ENCODE measurements at places on chromosomes 3 and 15. TPM values are rescaled to one million over a fixed set of nuclear protein-coding genes. Genes with fewer than 3 reads are reported as not detected.
A peak's percentile ranks its signal among the peaks of the same experiment; 100 is the strongest.

Gene GREM1
- 0.54 TPM for total RNA-seq

Gene B3GNT5
- total RNA-seq: 19.9 TPM

Gene ACKR4
- not detected for total RNA-seq

Gene NANOGP8
- total RNA-seq: 0.91 TPM

Gene PLA1A
- 0.73 TPM for total RNA-seq

Gene ACTC1
- total RNA-seq: 4.7 TPM

Gene GP9
- total RNA-seq: not detected

Gene ATP13A5
- total RNA-seq: 0.27 TPM

Gene TNFAIP8L3
- 3.2 TPM for total RNA-seq

DNA sequence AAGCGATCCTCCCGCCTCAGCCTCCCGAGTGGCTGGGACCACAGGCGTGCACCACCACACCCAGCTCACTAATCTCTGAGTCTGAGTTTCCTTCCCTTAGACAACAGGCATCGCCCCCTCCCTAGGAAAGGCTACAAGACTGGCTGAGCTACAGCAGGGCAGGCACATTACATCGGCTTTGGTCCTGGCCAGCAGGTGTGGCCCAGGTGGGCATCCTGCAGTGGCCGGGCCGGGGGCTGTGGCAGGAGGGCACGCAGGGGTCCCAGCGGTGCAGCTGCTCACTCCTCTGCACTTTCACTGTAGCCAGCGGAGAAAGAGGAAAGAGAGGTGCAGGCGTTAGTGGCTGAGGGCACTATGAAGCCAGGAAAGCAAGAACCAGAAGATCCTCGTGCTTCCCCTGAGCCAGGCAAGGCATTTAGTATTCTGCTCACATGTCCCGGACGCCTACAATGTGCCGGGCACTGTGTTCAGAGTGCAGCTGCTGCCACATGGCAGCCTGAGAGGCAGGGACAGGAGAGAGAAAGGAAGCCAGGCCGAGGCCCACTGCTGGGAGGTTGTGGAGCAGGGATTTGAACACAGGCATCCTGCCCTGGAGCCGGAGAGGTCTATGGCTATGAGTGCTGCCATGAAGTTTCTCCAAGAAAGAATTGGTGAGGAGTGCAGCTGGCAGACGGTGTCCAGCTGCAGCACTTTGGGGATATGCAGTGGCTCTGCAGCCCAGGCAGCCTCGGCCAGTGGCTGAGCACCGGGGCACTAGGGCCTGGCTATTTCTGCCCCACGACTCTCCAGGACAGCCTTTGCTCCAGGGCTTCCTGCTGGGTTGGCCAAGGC lies 22.3 kb downstream of the GRIP2 start:
- no peak for DNase-seq

DNA sequence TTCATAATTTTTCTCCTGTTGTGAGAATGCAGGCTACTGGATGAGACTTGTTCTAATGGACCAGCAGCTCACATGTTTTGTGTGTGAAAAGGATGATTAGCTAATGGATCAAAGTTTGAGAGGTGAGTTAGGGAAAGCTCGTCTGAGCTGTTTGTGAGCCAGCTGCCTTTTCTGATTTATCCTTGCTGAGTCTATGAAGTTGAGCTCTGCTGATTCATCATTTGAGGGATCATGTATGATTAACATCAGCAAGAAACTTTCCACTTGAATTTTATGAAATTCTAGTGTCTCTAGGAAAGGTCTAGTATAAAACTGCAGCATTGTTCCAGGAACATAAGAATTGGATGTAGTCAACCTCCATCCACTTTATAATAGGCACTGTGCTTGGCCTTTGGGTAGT lies 698.7 kb downstream of the NTRK3 start:
- DNase-seq: no peak

- DNase-seq: no peak
Observed at GRCh38 chr15:38818157-38818790, 253.7 kb upstream of the RASGRP1 start.

DNA sequence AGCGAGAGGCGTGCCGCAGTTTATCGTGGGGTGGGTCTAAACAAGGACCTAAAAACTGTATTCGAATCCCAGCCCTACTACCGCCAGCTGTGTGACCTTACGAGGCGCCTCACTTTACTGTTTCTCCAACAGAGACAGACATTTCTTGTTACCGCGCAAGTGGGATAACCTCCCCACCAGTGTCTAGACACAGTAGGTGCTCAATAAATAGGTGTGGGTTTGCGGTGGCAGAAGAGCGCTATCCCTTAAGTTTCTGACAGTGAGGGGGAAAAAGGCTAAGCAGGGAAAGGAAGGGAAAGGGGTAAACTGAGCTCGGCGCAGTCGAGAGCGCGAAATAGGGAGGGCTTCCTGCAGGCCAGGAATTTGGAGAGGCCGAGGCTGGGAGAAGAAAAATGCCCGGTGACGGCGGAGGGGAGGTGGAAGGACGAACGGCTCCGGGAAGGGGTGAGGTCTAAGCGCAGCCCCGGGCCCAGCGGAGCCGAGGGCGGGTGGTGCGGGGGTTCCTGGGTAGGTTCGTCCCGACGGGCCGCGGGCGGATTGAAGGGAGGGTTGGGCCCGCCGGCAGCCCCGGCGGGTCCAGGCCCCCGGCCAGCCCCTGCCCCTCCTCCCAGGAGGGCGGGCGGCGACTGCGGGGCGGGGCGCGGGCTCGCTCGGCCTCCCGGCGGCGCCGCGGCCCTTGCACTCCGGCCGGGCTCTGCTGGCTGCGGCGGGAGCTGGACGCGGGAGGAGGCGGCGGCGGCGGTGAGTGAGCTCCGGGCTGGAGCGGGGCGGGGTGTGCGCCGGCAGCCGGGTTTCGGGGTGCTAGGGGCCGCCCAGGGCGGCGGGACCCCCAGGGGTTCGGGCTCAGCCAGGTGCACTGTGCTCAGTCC lies at the start of gene CGNL1:
CGNL1 (plus strand) TSS at position 679 of the 869 bp plus-strand sequence. CDS start 61,495 bp downstream, outside the sequence.
- DNase-seq: peak; percentile 12

DNA sequence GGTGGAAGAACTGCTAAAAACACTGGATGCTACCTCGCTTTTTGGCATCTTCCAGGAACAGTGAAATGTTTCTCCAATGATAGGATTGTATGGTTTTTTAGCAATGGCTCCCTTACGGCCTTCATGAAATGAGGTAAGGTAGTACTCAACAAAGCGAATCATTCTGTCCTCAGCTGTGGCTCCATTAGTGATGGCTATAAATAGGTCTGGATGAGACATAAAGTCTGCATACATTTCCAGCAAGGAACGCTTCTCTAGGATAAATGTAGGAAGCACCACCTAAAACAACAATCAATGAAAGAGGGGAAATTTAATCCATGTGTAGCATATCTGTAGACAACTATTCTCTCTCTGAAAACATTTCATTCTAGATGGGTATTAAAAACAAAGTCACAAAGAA lies 32.4 kb upstream of the SNX4 start:
- no peak for DNase-seq

DNA sequence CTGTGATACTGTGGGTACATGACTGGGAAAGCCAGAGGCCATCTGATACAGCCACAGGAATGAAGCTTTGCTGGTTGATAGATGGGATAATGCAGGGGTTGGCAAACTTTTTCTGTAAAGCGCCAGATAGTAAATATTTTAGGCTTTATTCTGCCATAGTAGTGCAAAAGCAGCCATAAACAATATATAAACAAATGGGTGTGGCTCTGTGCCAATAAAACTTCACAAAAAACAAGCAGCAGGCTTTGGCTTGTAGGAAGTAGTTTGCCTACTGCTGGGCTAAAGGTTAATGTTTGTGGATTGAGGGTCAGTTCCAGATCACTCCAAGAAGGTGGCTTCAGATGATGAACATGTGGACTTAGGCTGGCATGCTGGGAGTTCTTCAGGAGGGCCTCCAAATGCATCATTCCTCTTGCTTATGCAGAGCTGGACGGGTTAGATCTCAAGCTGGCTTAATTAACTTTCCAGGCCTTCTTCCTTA lies 305.7 kb downstream of the RPLP1 start:
- DNase-seq: no peak

- no peak for DNase-seq
Observed at GRCh38 chr15:73857193-73857920, 16.0 kb upstream of the TBC1D21 start.

- DNase-seq: no peak
Observed at GRCh38 chr3:113064183-113064582, 73.4 kb downstream of the GTPBP8 start.

DNA sequence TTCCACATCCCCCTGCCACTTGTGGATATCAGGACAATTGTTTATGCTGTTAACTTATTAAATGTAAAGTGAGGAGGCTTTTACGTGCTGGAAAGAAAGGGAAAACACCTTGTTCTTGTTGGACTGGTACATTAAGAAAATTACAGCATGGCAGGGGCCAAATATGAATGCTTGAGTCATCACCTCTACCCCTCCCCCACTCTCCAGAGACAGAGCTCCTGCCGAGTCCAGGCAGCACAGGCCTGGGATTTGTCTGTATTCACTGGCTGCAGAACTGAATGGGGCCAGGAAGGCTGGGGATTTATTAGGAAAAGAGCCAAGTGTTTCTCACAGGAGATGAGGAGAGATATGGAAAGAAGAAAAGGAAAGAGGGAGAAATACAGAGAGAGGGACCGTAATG lies 308.9 kb downstream of the EPHB1 start:
- no peak for DNase-seq

GRCh38 chr3:58464866-58465265 lies 27.0 kb upstream of the KCTD6 start:
- DNase-seq: no peak

- DNase-seq: no peak
Observed at GRCh38 chr3:58839964-58840363, 173.4 kb upstream of the FAM3D start.

GRCh38 chr3:185076219-185076618 lies 76.6 kb downstream of the C3orf70 start:
- no peak for DNase-seq

DNA sequence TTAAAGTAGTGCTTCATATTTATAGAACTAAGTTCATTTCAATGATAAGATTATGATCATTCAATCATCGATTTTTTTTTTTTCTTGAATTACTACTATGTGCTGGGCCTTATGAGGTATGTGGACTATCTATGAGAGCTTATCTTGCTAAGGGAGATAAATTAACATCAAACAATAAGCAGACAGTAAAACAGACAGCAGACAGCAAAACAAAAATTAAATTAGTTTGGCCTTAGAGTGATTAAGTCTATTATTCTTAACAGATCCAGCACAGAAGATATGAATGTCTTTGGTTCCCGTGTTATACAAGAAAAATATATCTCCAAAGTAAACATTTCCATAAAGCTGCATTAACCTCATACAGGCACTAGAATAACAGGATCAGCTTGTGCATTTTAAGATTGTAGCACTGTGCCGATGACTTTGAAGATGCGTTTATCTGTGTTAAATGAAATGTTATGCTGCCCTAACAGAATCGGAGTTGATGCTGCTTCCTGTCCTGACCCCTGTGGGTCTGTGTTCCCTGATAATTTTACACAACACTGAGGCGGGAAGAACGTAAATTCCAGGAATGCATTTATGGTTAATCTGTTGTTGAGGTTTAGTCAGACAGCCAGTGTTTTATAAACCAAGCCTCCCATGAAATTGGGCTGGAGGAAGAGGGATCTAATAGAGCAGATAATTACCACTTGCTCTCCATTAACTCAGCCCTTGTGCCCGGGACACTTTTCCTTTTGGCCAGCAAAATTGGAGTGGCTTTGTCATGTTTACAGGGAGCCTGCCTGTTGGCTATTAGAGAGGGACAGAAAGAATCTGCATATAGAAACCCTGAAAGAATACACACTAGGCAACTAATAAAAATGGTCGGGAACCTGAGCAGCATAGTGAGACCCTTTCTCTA lies 80.8 kb downstream of the GHSR start:
- peak; percentile 38 for DNase-seq

GRCh38 chr3:104604326-104605010 lies 762.2 kb upstream of the ALCAM start:
- no peak for DNase-seq

DNA sequence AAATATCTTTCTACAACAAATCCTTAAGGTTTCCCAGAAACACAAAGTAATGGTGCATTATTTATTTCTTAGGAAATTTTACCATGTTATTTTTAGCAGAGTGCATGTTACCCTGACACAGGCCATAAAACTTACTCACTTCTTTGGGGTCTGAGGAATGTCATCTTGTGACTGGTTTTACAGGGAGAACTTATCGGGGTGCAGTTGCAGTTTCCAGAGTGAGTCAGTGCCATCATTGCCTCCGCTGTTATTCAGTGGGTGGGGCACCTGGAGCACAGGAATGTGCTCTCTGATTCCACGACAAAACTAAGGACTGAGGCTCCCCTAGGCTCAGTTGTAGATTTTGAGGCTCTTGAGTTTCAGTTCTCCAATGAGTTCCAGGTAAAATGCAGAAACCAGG lies 11.1 kb upstream of the GREM1 start:
- no peak for DNase-seq

DNA sequence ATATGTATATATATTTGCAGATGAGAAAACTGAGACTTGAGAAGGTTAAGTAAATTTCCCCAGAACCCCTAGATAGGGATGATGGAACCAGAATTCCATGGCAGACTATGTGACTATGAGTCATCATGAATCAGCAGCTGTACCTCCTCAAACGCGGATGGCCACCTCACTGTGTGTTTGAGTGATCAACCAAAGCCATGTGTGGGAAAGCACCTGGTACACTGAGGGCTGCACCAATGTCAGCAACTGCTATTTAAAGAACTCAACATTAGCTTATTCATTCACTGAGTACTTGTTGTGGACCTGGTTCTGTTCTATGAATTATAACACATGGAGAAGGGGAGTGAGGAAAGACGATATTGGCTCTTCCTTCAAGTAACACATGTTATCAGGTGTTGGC lies 377.0 kb downstream of the GAP43 start:
- DNase-seq: no peak

GRCh38 chr3:114877378-114878113 lies 269.5 kb downstream of the ZBTB20 start:
- DNase-seq: no peak

DNA sequence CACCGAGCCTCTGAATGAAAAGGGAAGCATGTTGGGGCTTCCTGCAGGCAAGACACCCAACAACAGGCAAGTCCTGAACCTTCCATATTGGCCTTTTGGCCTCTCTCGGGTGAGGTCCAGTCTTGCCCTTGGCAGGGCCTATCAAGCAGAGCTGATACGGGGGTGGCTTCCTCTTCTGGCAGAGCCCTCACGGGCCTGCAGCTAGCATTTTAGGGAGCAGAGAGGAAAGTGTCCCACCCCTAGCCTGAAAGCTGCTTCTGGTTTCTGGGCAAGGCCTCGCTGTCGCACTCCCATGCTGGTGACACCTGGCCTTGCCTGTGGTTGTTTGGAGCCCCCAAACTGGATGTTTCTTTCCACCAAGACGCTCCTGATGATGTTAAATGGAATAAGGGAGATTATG lies 31.8 kb upstream of the CTSH start:
- no peak for DNase-seq

GRCh38 chr3:24133942-24134341 lies 188.9 kb downstream of the NR1D2 start:
- no peak for DNase-seq

DNA sequence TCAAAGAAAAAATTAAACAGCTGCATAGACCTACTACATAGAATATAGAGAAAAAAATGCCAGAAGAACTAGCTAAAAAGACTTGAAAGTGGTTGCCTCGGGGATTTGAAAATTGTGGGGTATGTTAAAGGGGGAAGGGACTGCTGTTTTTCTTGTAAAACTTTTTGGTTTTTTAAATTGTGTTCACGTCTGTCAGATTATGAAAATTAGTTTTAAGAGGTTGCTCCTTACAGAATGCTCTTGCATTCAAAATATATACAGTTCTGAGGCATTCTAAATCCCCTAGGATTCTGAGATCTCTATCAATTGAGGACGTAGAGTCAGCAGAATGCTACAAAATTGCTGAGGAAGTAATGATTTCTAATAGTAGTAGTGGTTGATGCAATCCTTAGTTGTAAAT lies 28.6 kb downstream of the PIAS1 start:
- DNase-seq: no peak

All from cerebellum (tissue), 4 donors.